ENCODE measurements at places on chromosomes 5 and 9.

GRCh38 chr5:89994266-89994665 lies 415.3 kb downstream of the CETN3 start:
- no peak for DNase-seq

DNA sequence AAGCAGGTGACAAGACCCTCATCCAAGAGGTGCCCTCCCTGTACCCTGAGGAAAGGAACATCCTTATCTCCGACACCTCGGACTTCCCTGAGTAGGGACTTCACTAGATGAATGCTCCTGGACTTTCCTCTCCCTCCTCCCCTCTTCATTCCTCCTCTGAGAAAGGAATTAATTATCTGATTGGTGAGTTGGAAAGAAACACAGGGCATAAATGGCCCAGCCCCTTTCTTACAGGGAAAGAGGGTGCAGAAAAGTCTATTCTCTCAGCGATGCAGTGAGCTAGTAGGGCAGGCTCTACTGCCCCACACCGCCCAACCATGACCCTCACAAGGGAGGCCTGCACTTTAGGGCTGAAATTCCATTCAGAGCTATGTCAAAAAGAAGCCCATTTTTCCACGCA lies 87.5 kb downstream of the TTC39B start:
- DNase-seq: no peak

- DNase-seq: no peak
Observed at GRCh38 chr5:149886060-149886459, 58.5 kb downstream of the PDE6A start.

DNA sequence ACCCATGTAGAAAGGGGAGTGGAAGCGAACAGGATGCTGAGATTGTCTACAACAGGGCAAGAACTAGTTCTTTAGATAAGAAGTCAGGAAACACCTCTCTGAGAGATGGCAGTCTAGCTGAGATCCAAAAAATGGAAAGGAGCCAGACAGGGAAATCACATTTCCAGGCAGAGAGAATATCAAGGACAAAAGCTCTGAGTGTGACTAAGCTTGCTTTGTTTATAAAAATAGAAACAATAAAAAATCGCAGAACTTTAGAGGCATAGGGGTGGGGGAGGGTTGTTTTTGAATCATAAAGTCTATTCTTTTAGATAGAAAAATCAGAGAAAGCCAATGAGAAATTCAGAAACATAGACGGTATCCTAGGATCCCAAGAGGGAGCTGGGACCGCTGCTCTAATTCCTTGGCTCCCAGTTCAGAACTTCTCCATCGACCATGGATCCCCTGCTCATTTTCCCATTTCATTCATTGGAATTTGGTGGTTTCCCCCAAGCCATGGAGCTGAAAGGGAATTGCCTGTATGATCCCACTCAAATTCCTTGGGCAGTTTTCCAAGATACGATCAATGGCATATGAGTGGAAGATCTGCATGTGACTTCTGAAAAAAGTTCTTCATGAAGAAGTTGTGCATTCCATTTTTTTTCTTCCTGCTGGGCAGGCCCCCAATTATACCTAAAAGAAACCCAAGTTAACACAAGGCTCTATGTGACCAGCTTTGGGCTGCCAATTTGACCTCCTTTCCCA lies 182.0 kb downstream of the GRIA1 start:
- DNase-seq: no peak

GRCh38 chr9:33464045-33464636 lies 9.6 kb downstream of the NOL6 start:
- no peak for DNase-seq
